ENCODE measurements at places on chromosomes 16 and 17.

GRCh38 chr17:47763913-47764582, 31.0 kb downstream of the TBX21 start:
- no peak for DNase-seq

- no peak for DNase-seq
Measured at GRCh38 chr17:56870081-56870651, 36.2 kb downstream of the DGKE start.

GRCh38 chr16:5516115-5516514, 418.5 kb upstream of the EEF2KMT start:
- no peak for DNase-seq

DNA sequence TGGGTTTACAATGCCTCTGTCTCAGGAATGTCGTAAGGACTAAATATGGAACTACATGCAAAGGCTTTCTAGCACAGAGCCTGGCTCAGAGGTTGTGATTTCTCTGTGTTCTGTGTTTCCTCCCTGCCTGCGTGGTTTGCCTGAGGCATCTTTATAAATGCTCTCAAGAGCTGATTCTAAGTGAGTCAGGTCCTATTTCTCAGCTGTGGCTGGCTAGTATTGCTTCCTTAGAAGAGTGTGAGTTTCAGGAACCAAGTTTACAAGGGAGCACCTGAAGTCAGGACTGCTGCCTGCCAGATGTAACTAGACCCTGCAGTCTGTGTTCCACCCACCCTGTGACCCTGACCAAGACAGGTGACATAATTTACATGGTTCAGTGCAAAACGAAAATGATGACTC, 8.0 kb upstream of the CCL1 start:
- DNase-seq = no peak

GRCh38 chr16:46808997-46809396, 22.0 kb downstream of the C16orf87 start:
- no peak for DNase-seq

GRCh38 chr17:869086-869485, 86.9 kb downstream of the MRM3 start:
- DNase-seq = no peak

- no peak for DNase-seq
Measured at GRCh38 chr17:45022655-45023339, 28.6 kb downstream of the DCAKD start.

DNA sequence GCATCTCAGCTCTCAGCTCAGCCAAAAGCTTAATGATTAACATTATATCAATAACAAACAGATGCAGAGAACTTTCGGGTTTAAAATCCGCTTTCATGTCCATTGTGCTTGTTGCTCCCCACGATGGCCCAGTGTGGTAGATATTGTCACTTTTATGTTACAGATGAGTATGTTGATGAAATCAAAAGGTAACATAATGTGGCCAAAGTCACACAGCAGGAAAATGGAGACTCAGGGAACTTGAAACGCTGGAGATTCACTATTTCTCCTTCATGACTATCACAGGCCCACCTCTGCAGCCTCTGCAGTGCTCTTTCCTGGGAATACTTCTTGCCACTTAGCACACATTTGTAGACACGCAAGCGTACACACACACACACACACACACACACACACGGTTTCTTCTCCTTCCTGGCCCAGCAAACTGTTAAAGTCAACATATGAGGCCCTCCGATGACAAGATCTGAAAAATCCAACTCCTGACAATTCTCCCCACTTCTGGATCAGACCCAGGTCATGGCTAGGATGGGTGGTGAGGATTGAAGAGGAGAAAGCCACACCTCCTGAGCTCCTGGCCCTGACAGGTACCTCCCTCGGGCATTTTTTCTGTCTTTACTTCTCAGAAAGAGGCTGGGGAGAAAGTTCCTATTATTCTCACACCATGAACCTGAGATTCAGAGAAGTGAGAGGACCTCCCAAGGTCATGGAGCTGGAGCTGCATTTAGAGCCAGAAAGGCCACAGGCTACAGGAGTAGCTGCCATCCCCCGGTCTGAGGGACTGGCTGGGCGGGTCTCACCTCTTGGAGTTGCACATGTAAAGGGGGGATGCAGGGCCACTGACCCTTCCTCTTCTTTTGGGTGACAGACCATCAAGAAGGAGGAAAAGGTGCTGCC, 9.7 kb downstream of the DRC7 start:
- DNase-seq = no peak

DNA sequence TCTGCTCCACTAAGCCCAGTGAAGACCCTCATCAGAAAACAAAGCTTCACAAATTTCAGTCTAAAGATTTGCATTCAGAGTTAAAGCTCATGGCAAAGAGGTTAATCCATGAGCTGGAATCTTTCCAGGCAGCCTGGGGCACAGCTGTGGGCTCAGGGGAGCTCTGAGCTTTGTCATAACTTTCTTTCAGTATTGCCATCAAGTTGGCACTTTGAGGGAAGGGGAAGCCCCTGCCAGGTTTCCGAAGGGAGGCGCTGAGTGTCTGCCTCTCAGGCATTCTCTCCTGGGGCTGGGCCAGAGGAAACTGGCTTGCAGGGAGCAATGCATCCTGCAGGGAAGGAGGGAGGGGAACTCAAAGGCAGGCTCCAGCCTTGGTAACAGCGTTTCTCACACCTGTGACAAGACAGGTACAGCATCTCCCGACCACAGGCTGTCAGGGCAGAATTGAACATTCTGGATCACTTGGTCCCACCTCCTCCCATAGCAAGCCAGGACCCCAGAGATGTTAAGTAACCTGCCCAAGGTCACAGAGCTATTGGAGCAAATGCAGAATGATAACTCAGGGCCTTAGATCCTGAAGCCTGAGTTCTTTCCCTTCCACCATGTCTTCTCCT, 3.9 kb downstream of the LPO start:
- no peak for DNase-seq

DNA sequence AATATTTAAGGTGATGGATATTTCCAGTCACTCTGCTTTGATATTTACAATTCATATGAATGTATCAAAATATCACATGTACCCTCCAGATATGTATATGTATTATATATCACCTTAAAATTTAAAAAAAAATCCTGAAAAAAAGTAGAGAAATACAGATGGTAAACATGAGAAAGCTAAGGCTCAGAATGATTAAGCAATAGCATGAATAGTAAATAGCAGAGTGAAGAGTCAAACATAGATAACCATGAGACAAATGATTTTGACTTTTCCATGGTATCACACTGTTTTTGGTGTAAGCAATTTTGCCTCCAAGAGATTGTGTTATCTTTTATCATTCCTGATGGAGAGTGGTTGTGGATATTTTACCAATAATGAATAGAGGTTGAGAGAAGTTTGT, 868.8 kb downstream of the CDH11 start:
- DNase-seq = no peak

GRCh38 chr16:12570046-12570618, 233.6 kb downstream of the CPPED1 start:
- no peak for DNase-seq

- no peak for DNase-seq
Measured at GRCh38 chr16:13961099-13961811, 41.3 kb downstream of the ERCC4 start.

Data from effector CD8-positive, alpha-beta T cell (primary cell).